ENCODE measurements at places on chromosomes 12 and 14.

DNA sequence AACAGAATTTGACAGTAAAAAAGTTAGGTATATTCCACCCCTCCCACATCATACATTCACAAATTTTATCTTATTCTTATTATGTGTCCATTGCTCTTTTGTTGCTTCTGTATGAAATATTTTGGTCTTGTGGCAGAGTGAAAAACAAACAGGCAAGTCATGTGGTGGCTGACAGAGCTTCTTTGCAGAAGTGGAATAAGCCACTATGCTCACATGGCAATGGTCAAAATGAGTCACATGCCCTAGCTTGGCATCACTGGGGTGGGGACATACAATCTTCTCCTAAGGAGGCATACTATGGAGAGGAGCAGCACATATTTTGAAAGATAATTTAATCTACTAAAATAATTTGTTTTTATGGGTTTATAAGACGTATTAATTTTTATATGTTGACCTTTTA, 27.7 kb upstream of the CMA1 start:
- no peak for DNase-seq

- DNase-seq = no peak
Measured at GRCh38 chr12:92886131-92886530, 43.0 kb downstream of the EEA1 start.

DNA sequence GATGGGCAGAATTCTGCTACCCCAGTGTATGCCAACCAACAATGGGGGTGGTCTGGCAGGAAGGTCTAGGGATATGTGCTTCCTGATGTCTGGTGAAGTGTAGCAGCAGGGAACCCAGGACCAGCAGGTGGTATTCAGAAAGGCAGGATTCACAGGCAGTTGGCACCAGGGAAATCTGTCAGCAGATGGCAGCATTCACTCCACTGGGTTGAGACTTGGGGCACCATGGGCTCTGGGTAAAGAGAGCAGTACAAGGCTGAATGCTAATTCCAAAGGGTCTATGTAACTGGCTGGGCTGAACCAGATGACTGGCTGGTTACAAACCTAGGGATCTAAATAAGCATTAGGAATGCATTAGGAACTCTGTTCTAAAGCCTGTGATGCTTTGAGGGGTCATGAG, 466.9 kb upstream of the STXBP6 start:
- no peak for DNase-seq

- DNase-seq = no peak
Measured at GRCh38 chr12:45731190-45731775, 1.8 kb downstream of the ARID2 start.

DNA sequence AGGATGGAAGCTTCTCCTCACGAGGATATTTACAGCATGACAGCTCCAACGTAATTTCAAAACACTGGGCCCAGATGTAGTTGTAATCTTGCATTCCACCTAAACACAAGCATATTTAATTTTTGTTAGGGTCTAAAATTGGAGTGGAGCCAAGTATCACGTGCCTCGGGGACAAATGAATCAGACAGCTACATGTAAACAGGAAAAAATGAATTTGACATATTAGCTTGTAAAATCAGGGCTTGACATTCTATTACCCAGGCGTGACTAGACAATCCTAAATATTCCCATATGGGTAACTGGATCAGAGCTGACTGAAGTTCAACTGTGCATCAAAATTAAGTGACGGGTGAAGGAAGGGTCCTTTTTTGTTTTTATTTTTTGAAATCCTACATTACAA, 59.0 kb downstream of the MDM2 start:
- no peak for DNase-seq

GRCh38 chr12:15928346-15928745, 17.2 kb downstream of the DERA start:
- DNase-seq = no peak

- DNase-seq = no peak
Measured at GRCh38 chr12:97386133-97386581, 76.4 kb upstream of the RMST start.

DNA sequence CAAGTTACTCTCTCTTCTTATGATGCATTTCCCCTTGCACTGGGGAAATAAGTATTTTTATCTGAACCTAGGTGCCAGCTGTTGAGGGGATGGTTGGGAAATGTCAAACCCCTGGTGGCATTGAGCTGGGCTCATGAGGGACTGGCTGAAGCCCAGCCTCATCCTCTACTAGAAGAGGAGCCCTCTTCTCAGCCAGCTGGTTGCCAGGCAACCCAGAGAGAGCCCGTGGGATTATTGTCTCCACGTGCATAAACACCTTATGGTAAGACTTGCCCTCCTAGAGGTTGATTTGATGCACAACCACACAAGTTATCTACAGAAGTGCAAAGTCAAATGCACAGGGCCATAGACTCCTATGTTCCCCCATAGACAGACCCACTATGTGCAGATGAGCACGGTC, 89.8 kb downstream of the WSCD2 start:
- no peak for DNase-seq

- DNase-seq = no peak
Measured at GRCh38 chr14:96603350-96604255, 101.4 kb downstream of the PAPOLA start.

GRCh38 chr12:101935890-101936746, 58.7 kb downstream of the DRAM1 start:
- peak; percentile 27 for DNase-seq

DNA sequence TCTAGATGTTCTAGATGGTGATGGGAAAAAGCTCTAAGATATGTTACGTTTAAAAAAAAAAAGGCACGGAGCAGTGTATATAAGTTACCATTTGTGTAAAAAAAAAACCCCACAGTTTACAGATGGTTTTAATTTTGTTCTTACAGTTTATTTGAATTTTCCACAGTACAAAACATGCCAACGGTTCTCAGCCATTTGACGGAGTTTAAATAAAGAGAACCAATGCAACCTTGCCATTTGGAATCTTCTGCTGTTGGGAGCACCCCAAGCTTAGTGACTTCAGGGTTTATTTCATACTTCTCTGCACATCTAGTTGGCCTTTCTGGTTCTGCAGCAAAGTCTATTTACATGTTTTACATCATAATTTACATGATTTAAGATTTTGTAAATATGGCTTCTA, 7.7 kb upstream of the HPD start:
- DNase-seq = no peak

GRCh38 chr14:77007975-77008421, 20.5 kb downstream of the IRF2BPL start:
- DNase-seq = no peak

DNA sequence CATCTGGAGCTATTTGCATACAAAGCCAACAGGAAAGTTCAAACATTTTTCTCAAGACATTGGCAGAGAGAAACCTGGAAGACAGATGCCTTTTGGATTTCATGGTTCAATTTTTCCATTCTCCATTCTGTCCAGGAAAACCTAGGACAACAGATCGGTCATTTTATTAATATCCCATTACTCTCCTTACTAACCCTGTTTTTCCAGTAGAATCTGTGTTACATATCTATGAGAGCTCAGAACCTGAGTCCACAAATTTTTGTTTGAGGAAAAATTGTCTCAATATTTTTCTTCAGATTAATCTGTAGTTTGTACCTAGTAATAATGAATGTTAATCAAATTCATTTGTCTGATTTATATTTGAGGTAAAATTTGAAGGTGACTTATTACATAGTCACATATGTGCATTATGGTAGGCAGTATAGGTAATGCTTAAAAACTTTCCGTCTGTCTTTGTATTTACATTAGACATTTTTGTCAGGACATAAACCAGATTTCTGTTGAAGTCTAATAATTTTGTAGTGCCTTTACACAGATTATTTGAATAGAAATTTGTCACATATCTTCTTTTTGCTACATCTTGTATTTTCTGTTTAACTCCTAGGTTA, 75.3 kb downstream of the CCDC91 start:
- DNase-seq = no peak
